Activated naive CD8-positive, alpha-beta T cell treated with anti-CD3 and anti-CD28 coated beads, Interleukin-2, amount 50 U/mL, for 24 hours (primary cell): ENCODE measurements at places on chromosomes 7 and 10.

DNA sequence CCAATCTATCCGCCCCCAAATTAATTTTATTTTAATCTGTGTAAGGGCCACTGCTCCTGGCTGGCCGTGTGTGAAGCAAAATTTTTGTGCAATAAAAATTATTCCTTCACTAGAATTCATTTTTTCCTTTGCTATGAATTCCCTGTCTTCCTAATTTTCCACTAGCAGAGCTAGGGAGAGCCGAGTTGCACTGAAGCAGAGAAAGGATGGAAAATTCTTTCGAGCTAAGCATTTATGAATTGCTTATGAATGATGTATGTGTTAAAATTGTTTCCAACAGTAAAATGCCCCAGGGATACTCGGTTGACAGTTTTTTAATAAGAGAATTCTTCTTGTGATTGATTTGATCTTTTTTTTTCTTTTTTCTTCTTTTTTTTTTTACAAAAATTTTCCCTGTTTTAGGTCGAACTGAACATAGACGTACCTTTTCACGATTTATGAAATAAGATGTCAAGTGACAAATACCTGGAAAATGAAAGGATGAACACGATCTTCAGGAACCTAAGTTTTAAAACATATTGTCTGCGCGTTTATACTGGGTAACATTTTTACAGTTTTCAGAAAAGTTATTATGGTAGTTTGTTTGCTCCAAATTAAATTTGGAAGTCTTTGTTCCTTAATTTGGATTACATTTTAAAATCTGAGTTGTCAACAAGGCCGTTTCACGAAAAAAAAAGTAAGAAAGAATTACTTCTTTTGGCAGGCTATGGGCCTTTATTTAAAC lies 288.8 kb upstream of the NFE2L3 start:
- no peak for DNase-seq

DNA sequence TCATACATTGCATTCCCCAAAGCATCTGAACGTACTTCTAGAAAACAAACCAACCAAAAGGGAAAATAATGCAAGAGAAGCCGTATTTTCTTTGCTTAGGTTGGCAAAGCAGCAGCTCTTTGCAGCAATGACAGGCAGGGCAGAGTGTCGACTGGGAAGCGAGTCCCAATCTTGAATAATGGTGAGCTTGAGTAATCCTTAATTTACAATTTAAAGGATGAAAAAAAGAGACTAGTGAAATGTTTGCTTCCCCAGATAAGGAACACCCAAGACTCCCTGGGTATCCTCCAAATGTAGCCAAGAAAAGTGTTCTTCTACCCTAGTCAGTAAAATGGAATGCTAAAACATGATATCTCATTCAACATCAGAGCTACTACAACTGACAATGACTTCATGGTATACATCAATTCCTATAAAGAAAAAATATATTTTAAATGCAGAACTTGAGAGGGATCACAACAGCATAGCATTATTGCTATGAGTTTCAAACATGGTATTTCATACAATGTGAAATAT lies 32.0 kb downstream of the GPAM start:
- DNase-seq = no peak

DNA sequence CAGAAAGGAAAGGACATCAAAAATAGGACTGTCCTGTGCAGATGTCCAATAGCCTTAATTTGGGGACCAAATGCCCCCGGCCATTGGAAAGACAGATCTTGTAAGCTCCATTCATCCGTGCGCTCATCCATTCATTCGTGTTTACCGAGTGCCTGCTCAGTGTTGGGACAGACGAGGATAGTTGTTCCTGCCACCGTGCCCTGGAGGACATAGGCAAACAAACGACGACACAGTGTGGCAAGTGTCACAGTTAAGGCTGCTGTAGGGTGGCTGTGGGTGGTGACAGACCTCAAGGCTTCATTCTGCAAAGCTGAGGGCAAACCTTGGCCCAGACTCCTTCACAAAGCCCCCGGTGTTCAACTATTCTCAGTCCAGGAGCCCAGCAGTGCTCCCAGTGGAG lies 27.6 kb downstream of the MKI67 start:
- no peak for DNase-seq

GRCh38 chr10:32953277-32953927 lies 4.6 kb downstream of the ITGB1 start:
- no peak for DNase-seq

DNA sequence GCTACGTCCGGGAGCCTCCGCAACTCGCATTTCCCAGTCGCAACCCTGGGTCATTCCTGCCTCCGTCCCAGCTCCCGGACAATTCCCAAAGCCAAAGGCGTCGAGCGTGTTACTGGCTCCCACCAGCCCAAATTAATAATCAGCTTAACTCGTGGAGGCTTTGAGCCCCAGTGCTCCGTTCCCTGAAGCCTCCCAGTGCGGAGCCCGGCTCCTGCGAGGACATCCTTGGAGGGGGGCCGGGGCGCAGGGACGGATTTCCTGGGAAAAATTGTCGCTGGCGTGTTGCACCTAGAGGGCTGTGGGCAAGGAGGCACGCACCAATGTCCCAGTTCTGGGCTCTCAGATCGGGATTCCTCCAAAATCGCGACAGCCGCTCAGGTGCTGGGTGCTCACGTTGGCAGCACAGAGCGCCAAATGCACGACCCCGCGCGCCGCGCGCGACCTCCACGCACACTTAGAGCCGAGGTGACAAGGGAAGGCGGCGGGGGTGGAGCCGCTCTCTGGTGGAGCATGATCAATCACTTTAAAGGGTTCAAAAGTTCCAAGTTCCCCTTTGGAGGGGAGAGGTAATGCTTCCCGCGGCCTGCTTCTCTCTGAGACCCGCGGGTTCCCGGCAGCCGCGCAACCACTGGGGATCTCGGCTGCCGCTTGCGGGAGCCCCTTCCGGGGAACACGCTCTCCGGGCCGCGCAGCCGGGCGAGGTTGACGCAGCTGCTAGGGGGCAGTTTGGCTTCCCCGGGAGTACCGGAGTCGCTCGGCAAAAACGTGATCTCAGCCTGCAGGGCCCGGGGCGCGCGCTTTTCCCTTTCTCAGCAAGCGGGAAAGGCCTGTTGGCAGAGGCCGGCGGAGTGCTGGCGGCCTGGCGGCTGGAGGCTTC lies 25.5 kb downstream of the SKIDA1 start:
- peak; percentile 19 for DNase-seq

DNA sequence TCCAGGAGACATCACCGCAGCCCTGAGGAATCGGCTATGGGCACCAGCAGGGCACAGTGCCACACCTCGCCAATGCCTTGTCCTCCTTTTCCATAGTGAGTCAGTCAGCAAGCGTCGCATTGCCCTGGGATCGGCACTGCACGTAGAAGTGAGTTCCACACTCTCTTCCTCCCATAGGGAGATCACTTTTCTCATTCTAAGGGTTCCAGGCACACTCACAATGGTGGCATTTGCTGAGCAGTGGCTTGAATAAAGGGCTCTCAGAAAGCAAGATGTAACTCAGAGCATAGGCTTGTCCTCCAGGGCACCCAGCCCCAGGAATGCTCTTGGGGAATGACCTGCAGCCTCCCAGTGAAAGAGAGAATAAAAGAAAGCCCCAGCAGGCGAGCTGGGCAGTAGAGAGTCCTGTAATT lies 1.1 kb upstream of the VIM start:
- no peak for DNase-seq

- DNase-seq = no peak
Measured at GRCh38 chr7:11706666-11707605, 125.1 kb downstream of the THSD7A start.

DNA sequence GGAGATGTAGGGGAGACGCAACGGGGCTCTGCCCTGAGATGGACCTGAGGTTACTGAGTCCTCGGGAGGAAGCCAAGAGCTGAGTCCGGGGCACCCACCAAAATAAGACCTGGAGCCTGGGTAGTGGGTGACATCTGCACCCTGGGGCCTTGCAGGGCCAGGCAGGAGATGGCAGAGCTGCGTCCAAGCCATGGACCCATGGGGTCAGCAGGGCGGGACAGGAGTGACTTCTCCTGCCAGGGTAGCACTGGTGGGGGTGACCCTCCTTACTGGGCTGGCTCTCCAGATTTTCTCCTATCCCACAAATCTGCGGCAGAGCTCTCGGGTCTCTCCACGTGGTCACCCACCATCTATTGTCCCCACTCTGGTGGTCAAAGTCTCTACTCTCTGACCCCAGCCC lies 2.1 kb downstream of the GHRHR start:
- DNase-seq = no peak

DNA sequence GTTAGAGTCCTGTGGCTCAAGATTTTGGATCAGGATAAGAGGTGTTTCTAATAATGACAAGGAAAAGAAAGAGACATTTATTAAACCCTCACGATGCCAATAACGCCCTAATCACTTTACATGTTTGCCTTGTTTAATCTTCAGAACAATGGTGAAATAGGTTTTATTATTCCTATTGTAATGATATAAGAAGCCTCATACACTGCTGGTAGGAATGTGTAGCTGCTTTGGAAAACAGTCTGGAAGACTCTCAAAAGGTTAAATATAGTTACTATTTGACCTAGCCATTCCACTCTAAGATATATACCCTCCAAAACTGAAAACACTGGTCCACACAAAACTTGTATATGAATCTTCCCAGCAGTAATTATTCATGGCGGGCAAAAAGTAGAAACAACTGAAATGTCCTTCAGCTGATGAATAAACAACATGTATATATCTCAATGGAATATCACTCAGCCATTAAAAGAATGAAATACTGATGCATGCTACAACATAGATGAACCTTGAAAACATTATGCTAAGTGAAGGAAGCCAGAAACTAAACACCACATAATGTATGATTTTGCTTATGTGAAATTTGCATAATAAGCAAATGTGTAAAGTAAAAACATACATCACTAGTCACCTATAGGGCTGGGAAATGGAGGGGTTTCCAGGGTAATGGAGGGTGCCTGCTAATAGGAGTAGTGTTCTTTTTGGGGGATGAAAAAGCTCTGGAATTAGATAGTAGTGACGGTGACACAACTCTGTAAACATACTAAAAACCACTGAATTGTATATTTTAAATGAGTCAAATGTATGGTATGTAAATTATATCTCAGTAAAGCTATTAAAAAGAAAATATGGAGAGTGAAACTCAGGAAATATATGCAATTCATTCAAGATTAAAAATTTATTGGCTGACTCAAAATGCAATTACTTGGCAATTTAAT lies 76.9 kb upstream of the ANK3 start:
- DNase-seq = no peak

DNA sequence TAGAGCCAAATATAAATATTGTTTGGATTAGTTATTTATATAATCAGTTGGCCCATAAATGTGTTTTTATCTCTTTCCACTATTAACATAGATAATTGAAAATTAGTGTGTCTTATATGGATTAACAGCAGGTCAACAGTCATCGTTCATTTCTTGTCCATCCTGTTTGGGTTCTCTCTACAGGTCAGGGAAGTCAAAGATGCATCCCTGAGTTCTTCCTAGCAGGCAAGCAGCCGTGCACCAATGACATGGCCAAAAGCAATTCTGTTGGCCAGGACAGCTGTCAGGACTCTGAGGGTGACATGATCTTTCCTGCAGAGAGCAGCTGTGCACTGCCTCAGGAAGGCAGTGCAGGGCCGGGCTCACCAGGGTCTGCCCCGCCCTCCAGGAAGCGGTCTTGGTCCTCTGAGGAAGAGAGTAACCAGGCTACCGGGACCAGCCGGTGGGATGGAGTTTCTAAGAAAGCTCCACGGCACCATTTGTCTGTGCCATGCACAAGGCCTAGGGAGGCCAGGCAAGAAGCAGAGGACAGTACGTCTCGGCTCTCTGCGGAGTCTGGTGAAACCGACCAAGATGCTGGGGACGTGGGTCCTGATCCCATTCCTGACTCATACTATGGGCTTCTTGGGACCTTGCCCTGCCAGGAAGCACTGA lies 15.9 kb downstream of the FBH1 start:
- no peak for DNase-seq

GRCh38 chr7:100464210-100464660 lies at the start of gene SPACDR:
Gene SPACDR (minus strand): TSS chr7:100464260. CDS start chr7:100464025, 235 bp downstream.
- DNase-seq = no peak

DNA sequence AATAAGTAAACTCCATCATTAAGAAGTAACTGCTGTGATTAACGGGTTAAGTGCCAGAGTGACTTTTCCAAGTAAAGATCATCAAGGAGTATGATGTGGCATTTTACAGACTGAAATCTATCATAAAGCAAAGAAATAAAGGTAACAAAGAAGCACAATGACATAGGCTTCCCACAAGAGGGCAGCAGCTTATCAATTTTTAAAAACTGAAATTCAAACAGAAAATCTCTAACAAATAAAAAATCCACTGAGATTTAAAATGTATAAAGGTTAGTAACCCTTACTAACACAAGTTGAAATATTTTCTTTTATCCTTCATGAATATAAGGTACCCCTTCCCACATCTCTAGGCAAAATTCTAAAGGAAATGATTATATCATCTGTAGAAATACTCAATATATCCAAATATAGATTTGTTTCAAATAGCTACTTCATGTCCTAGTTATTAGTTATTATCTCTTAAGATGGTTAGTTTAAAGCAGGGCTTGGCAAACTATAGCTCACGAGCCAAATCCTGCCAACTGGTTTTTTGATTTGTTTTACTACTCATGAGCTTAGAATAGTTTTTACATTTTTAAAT lies 29.2 kb downstream of the FAM3C start:
- no peak for DNase-seq

DNA sequence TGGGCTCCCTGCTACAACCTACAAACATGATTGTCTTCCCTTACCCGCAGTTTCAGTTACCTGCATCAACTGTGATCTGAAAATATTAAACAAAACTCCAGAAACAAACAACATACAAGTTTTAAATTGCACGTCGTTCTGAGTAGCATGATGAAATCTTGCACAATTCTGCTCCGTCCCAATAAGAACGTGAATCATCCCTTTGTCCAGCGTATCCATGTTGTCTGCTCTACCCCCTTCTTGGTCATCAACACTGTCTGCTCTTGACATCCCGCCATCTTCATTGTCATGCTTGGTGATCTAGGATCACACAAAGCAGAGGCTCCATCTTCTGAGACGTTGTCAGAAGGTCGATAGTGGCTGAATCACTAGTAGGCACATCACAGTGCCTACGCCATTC lies 53.9 kb downstream of the ACADSB start:
- DNase-seq = no peak

- peak; percentile 50 for DNase-seq
Measured at GRCh38 chr10:52740913-52741675, 31.5 kb downstream of the MBL2 start.

DNA sequence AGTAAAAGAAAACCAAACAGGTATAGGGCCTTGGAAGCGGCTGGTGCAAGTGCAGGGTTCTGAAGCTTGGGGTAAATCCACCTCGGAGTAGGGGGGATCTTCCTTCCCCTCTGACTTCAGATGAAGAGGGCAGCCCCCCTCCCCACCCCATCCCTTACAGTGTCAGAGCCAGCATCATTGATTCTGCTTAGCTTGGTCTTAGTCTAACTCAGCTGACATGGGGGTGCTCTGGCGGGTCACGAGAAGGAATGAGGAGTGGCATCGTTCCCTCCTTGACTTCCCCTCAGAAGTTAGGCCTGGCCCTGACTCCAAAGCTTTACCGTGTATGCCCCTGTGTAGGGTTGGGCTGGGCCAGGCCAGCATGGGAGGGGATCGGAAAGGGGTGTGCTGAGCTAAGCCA lies 44.2 kb upstream of the SAMD8 start:
- no peak for DNase-seq

GRCh38 chr10:49303711-49304110 lies 4.7 kb downstream of the C10orf71 start:
- DNase-seq = no peak

GRCh38 chr7:1094870-1095269 lies 7.0 kb downstream of the GPER1 start:
- DNase-seq = no peak

GRCh38 chr7:36137258-36137657 lies 15.8 kb upstream of the EEPD1 start:
- DNase-seq = no peak
